CD4-positive, alpha-beta T cell treated with Interferon alpha-2 for 1 hour (primary cell): ENCODE measurements at places on chromosomes 3 and 15.

- DNase-seq, result no peak
These were observed 53.9 kb downstream of the BOC start for GRCh38 chr3:113265231-113265630.

DNA sequence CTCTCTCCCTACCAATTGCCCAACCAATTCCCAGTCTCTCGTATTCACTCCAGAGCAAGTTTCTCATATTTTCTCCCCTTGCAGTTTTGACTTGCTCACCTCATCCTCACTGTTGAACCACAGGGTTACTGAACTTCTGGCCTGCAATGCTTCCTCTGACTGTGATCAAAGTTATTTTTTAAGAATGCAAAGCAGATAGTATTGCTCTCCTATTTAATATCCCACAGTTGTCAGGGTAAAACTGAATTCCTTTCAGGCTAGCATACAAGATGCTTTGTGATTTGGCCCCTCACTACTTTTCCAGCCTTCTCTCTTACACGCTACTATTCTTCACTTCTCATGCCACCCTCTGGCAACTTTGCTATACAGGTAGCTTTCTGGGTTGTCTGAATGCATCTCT, 80.9 kb downstream of the LRRFIP2 start:
- DNase-seq, result no peak

DNA sequence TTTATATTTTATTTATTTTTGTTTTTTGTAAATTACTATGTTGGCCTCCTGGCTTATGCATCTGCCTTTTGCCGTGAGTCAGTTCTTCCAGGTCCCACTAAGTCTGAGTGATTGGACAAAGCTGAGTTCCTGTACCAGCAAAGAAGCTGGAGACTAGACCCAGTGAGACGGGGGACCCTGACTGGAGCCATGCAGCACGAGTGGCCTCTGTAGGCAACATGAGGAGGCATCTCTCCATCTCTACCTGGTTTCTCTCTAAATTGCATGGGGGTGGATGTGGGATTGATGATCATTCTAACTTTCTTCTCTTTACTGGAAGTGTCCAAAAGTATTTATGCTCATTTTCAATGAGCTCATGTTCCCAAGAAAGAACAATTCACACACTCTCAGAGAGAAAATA, 155.3 kb upstream of the MRPL3 start:
- DNase-seq, result no peak

GRCh38 chr3:5462086-5462485, 274.6 kb downstream of the EDEM1 start:
- DNase-seq, result no peak

DNA sequence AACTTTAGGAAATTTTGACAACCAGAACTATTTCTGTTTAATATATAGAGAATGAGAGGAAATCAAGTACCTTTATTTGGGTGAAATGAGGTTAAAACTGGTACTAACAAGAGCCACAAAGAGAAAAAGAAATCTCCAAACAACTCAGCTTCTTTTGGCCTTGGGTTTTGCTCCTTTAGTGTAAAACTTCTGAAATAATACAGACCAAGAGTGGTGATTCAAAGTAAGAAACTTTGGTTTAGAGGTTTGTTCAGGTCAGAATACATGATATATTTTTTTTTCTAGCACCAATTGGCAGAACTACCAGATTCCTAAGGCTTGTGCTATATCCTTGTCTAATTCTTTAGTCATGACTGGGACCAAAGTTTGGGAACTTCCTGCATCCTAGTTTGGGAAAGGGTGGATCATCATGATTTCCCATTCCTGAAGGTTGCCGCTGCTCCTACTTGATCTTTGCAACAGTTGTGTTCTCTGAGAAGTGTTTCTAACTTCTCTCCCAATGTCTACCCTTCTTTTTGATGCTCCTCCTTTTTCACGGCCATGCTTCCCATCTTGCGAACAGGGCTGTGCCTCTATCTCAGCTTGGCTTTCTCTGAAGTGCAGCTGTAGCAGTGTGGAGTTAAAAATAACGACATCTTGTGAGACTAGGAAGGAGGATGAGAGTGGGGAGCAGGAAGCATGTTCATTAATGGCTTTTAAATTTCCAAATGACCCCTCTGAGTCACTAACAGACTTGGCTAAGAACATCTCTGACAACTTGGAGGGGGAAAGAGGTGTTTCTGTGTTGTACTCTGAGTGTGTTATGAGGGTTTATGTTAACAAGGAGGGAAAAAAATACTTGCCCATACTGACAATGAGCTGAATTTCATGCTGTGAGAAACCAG, 87.7 kb downstream of the KCNAB1 start:
- no peak for DNase-seq

DNA sequence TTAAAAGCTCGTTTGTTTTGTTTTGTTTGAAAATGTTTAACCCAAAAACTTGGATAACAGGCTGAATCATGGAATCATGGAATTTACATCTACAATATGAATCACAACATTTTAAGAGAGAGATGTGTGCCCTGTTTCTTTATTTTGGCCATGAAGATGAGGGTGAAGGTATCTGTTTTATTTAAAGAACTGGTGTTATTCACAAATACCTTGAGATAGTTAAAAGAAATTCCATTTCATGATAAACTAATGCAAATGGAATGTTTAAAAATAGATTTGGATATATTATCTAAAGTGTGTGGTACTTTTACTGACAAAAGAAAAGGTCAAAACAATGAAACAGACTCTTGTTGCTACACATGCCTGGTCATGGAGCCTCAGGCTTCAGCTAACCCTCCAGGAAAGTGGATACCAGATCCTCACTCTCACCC, 486.0 kb upstream of the CFAP20DC start:
- no peak for DNase-seq

DNA sequence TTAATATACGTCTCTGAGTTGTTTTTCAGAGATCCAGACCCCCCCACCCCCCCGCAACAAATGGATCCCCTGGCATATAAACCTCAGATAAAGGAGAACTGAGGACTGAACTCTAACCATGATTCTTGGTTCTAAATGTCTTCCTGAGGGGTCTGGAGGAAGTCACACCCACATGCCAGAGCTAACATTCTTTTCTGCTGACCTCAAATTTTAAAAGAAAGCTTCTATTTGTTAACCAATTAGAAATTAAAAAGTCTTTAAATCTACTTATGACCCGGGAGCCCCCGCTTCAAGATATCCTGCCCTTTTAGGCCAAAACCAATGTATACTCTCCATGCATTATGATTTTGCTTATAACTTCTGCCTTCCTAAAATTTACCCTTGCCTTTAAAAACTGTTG, 188.3 kb downstream of the ECT2 start:
- no peak for DNase-seq

GRCh38 chr3:60810881-60811280, 440.4 kb downstream of the FHIT start:
- no peak for DNase-seq

GRCh38 chr3:124034016-124034843, 42.3 kb upstream of the ROPN1 start:
- no peak for DNase-seq

DNA sequence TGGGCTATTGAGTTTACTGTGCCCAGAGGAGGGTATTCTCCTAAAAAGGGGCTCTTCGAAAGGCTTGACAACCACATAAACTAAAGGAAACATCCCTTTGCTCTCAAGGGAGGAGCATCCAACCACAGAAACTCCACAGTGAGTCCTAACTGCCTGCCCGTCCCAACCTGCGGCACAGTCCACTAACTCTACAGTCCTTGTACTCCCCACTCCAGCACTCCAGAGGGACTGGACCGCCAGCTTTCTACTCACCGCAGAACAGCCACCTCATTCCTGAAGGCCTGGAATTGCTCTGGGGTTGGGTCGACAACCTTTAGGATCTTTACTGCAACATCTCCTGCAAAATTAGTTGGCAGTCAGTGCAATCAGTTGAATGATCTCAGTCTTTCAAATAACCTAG, 34.6 kb downstream of the MKRN2 start:
- no peak for DNase-seq
